Spinal cord (tissue), 10 donors: ENCODE measurements at places on chromosomes 5 and 9.

- DNase-seq = no peak
Observed at GRCh38 chr9:21585756-21586752, 103.9 kb upstream of the IFNE start.

DNA sequence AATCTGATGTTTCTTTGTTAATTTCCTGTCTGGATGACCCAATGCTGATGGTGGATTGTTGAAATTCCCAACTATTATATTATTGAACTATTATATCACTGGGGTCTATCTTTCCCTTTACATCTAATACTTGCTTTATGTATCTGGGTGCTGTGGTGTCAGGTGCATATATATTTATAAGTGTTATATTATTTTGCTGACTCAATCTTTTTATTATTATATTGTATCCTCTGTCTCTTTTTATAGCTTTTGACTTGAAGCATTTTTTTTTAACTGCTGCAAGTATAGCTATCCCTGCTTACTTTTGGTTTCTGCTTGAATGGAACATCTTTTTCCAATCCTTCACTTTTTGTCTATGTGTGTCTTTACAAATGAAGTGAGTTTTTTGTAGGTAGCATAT is 255.9 kb downstream of the RAB3C start:
- DNase-seq = no peak

DNA sequence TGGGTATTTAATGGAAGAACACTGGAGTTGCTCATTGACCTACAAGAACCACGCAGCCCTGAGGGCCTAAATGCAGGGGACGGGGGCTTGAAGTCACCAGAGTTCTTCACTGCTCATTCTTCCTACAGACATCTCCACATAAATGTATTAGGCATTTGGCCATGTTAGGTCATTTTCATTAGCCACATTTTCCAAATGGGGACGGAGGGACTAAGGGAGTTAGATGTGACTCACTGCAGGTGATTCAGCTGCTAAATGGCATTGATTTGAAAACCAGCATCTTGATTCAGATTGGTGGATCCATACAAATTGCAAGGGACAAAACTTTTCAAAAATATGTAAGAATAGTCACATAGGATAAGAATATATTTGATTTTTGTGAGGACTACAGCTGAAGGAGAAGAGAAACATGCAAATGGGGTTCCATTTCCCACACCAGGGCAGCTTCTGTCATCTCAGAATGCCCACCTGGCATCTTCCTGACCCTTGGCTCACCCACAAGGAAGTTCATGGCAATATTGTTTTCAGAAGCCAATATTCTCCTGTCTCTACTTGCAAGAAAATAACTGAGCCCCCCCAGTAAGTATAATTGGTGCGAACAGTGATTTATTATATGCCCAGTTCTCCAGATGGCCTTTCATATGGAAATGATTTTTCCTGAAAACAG is 264.8 kb downstream of the DOCK8 start:
- DNase-seq = no peak

DNA sequence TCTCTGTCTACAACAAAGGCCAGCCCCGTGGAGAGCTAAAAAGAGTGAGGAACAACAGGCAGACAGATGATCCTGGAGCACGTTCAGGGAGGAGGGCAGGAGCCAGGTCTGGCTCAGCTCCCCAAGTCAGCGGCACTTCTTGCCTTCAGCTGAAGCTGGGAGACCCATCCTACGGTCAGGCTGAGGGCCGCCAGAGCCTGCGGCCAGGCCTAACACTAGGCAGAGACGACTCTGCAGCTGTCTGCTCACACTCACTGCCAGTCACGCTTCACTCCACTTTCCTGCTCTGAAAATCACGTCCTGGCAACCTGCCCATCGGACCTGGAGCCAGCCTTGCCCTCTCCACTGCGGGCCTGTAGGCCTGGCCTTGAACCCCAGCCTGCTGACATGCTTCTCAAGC is 160.9 kb upstream of the LHFPL2 start:
- DNase-seq = no peak

- no peak for DNase-seq
Observed at GRCh38 chr5:127588368-127588767, 60.5 kb upstream of the CTXN3 start.

- DNase-seq = no peak
Observed at GRCh38 chr9:98763986-98764745, 32.2 kb downstream of the ANKS6 start.

DNA sequence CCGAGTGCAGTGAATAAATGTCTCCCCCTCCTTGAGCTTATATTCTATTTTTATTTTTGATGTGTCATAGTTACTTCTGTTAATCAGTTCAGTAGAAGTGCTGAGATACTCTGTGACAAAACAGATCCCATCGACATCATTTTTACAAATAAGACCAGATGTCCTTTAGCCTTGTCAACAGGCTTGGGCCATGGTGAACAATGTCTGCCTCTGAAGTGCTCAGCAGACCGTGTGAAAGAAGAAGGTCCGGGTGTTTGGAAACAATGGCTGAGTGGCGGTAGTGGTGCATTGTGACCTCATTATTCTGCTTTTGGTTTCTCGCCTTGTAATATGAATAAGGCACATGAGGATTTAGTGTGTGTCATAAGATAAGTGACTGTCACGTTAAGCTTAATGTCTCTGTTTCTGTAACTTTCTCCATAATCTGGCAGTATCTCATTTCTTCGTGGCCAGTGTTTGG is 71.2 kb downstream of the SYK start:
- DNase-seq = no peak

GRCh38 chr5:157080286-157080685 is 21.4 kb upstream of the HAVCR1 start:
- DNase-seq = no peak

DNA sequence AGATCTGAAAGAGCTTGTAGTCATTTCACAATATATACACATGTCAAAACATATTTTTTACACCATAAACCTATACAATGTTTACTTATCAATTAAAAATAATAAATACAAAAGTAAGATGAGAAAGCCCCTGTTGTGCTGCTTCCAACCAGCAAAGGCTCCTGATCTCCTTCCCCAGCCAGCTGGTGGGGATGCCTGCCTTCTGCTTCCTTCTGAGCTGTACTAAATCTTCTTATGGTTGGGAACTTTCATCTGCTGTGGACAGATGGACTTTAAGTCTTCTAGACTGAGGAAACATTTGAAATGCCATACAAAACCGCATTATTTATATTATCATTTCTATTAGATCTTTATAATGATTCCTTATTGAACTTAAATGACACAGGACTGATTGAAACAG is 745.3 kb upstream of the CHD1 start:
- no peak for DNase-seq

- DNase-seq = no peak
Observed at GRCh38 chr5:61827445-61827975, 478.5 kb upstream of the KIF2A start.

DNA sequence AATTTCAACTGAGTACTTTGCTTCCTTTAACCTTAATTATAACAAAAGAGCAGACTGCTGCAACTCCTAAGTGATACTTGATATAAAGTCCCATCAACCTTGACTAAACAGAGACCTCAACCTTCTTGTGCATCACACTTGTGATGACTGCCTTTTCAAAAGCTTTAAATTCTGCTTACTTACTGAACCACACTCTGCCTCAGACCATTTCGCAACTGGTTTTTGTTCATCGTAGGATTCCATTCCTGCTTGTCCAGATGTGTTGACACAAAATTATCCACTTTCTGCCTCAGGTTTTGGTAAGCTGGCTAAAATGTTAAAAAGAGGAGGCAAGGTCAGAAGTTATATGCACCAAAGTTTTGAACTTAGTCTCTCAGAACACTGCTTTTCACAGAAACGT is 3.5 kb downstream of the BOD1 start:
- no peak for DNase-seq

DNA sequence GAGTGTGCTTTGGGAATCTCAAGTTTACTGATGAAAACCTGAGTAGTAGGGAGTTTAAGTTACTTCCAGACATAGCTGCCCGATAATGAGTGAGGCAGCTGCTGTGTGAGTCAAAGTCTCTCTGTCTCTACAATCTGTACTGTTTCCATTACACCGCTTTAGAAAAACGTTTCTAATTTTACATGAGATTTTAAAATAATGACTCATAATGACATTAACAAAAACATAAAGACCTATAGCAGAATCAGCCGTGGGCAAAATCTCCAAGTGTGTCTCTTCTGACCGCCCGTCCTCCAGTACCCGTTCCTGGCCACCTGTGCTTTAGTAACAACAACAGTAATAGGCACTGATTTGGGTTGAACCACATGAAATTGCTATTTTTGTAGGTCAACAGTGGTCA is 69.6 kb upstream of the PRRC1 start:
- DNase-seq = no peak

DNA sequence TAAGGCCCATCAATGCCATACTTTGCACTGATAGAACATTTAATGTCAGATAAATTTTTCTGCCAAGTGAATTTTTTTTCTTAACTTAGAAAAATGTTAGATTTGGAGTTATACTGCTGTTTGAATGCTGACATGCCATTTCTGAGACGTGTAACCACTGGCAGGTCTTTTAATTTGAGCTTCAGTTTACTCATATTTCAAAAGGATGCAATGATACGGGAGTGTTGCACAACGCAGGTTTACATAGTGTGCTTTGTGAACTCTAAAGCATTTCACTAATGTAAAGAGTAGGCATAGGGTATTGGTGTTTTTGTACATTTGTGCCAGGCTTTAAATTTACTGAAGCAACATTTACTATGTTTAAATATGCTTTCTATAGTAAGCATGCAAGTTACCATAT is 4.2 kb downstream of the ZBTB43 start:
- DNase-seq = no peak

- DNase-seq = no peak
Observed at GRCh38 chr5:56176155-56176798, 56.9 kb downstream of the ANKRD55 start.

GRCh38 chr9:117718085-117718484 is 13.9 kb downstream of the TLR4 start:
- DNase-seq = no peak

DNA sequence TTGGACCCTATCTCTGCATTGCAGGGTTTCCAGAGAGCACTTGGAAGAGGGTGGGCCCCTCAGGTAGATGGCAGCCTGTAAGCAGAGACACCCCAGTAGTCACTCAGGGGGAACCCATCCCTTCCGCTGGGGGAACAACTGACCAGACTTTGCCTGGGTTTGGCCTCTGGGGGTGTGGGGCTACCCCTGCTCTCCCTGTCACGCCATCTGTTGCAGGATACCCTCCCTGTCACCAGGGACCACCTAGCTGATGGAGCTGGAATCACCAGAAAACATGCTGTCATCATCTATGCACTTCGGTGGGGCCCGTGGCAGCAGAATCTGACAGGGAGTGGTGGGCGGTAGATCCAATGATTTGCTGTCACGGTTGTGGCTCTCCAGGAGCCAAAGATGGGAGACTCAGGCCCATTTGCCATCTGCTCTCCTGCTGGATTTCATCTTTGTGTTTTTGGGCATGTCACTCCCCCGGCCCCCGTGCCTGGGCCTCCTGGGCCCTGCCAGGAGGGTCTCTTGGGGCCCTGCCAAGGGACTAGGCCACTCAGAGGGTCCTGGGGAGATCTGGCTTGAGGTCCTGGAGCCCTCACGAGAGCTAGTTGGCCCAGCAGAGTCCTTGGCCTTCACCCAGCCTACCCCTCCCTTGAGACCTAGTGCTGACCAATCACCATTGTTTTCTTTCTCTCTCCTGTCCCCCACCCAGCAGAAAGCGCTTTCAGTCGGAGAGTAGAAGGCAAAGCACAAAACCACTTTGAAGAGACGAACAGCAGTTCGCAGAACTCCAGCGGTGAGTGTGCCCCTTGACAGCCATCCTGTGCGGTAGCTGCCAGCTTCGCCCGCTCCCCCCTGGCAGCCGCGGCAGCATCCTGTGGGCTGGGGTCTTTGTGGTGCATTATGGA is 45.9 kb downstream of the AMBP start:
- no peak for DNase-seq

GRCh38 chr5:43316421-43316820 is 3.2 kb upstream of the HMGCS1 start:
- DNase-seq = no peak

GRCh38 chr9:89777544-89777943 is 172.7 kb downstream of the GADD45G start:
- no peak for DNase-seq

GRCh38 chr5:150167908-150168307 is 1.3 kb downstream of the CDX1 start:
- no peak for DNase-seq

DNA sequence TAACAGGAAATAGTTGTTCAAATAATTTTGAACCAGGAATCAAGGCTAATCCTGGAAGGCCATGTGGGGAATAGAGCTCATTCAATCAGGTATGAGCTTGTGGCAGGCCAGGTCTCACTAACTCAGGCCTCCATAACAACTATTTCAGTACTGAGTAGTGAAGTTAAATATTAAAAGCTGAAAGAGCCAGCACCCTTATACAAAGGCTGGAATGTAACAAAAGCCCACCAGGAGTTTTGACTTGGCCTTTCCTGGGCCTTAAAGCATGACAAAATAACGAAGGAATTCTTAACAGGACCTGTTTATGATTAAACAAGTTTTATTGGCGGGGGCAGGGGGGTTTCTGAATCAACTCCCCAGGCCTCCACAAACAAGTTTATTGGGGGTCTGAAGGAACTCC is 1146.7 kb downstream of the CDH9 start:
- no peak for DNase-seq

- DNase-seq = no peak
Observed at GRCh38 chr5:40577718-40578117, 102.0 kb upstream of the PTGER4 start.

- DNase-seq = no peak
Observed at GRCh38 chr5:19616701-19617215, 371.2 kb downstream of the CDH18 start.

GRCh38 chr9:76257311-76257710 is 136.9 kb downstream of the RFK start:
- no peak for DNase-seq

DNA sequence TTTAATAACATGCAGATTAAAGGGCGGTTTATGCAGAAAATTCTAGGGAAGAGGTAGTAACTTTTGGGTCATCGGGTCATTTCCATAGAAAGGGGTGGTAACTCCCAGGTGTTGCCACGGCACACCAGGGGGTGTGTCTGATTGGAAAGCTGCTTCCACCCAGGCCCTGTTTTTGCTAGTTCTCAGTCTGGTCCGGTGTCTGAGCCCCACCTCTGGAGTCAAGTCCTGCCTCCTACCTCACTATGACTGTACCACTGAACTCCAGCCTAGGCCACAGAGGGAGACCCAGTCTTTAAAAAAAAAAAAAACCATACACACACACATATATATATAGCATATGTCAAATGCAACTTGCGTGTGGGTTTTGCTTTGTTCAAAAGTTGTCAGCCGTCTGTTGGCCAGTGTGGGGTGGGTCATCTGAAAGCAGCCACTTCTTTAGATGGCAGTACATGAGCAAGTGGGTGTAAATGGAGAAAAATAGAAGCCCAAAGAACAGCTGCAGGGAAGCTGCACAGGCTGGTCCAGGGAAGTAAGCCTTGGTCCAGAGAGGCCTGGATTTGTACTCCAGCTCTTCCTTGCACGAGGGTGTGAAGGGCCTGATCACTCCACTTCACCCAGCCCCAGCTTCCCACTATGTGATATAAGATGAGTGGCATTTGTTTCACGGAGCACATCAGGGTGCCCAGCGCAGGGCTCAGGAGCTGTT is 110.7 kb upstream of the SPRY4 start:
- no peak for DNase-seq

- DNase-seq = no peak
Observed at GRCh38 chr9:128026773-128027541, 40.2 kb downstream of the NAIF1 start.
